ENCODE measurements at places on chromosomes 7 and 10.

- no peak for DNase-seq
Observed at GRCh38 chr10:7891634-7892033, 73.3 kb downstream of the TAF3 start.

DNA sequence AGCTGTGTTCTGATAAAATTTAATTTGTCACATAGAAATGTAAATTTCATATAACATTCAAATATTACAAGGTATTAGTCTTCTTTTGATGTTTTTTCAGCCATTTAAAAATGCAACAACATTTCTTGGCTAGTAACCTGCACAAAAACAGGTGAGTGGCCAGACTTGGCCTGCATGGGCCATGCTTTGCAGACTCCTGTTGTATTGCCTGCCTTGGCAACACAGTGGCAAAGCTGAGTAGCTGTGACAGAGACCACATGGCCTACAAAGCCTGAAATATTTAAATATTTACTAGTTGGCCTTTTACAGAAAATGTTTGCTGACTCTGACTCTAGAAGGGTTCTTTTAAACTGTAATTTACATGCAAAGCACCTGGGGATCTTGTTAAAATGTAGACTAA lies 13.5 kb upstream of the TBX20 start:
- DNase-seq: no peak

GRCh38 chr7:135175931-135176330 lies 5.4 kb upstream of the CYREN start:
- no peak for DNase-seq

DNA sequence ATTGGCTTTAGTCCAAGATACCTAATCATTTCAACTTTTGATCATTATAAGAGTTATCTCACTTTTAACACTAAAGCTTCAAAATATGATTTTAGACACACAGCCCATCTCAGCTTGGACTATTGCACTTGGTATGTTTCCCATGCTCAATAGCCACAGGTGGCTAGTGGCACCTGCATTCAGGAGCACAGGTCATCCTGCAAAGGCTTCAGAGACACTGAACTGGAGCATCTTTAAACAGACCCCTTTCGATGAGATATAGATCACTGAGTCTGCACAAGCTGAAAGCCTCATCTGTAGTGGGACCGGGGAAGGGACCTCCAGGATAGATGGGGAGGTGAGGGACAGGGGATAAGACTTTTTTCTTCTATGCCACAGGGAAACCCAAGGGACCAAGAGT lies 48.5 kb upstream of the TARP start:
- no peak for DNase-seq

- DNase-seq: no peak
Observed at GRCh38 chr7:19016140-19016539, 101.3 kb downstream of the TWIST1 start.
